Cardiac fibroblast (primary cell): ENCODE measurements at places on chromosomes 2 and 18.

- peak; percentile 59 for DNase-seq
These were observed 67.5 kb downstream of the TANC1 start for GRCh38 chr2:159035790-159036411.

GRCh38 chr2:227058888-227059399 is 105.1 kb downstream of the COL4A4 start:
- DNase-seq = no peak

DNA sequence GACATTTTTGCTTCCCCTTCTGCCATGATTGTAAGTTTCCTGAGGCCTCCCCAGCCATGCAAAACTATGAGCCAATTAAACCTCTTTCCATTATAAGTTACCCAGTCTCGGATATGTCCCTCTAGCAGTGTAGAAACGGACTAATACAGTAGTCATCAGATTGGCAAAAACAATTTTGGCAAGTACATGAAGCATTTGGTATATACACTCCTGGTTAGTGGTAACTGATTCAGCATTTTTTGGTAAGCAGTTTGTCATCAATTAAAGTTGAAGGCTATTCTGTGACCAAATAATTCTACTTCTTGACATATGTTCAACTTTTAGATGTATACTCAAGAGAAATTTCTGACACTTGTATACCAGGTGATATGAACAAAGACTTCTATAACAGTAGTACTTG is 190.5 kb upstream of the STON1 start:
- no peak for DNase-seq

DNA sequence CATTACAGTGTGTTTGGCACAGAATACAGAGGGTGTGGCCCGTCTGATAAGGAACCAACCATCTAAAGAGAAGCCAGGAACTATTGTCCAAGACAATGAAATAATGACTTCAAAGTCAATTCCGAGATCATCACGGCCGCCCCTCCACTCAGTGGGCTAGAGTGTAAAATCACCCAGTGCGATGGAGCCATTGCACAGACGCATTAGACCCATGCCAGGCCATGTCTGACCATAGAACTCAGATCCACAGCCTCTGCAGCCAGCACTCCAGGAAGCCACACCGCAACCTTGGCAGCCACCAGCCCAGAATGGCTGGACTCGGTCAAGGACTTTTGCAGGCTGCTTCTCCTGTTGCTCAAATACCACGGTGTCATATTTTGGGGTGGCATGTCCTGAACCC is 835.7 kb downstream of the DCDC2C start:
- DNase-seq = no peak

GRCh38 chr2:86480105-86480504 is 38.9 kb downstream of the KDM3A start:
- DNase-seq = no peak

DNA sequence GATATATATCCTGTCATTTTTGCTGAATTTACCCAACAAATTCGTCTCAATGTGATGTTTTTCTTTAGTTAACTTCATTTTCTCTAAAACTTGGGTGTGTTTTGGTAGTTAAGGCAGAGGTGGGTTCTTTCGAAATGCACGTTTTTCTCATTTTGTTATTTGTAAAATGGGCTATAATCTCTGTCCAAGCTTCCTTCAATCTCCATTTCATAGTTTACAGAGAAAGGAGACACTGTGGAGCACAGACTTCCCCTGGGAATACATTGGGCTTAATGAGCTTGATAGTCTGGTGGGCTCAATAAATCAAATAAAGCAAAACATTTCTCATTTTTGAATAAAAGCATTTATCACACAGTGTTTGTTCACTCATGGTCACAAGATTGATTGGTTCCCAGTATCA is 145.1 kb downstream of the AGPS start:
- no peak for DNase-seq
